Epithelial cell of prostate (primary cell): ENCODE measurements at places on chromosomes 4 and X.

GRCh38 chr4:8291036-8291682, 21.6 kb downstream of the HTRA3 start:
- DNase-seq: no peak

- DNase-seq: no peak
Measured at GRCh38 chr4:136680271-136680670, 852.0 kb downstream of the PCDH18 start.

GRCh38 chr4:94561249-94562024, 109.7 kb downstream of the PDLIM5 start:
- DNase-seq: no peak

GRCh38 chr4:133668061-133668851, 519.2 kb downstream of the PCDH10 start:
- DNase-seq: no peak
